Posterior vena cava (tissue), 2 donors: ENCODE measurements at places on chromosomes 7 and 10.
A peak's percentile ranks its signal among the peaks of the same experiment; 100 is the strongest.

- DNase-seq = peak; percentile 70
These were observed 17.8 kb downstream of the YKT6 start for GRCh38 chr7:44218418-44219201.

- DNase-seq = peak; percentile 68
These were observed 32.4 kb downstream of the CXCL12 start for GRCh38 chr10:44352316-44353127.

DNA sequence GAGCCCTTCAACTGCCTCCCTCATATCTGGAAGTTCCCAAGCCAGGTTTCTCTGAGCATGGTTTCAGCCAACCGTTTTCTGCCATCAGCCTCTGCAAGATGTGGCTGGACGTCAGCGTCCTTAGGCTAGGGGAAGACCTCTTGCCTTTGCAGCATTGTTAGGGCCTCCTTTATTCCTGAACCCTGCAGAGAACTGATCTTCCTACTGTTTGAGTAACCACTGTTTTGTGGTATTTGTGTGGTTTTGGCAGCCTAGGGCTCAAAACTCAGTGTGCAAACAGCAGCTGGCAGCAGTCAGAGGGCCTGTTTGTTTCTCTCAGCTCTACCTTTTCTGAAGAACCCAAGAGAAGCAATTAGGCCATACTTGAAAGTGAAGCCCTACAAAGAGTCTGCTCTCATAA lies 83.4 kb upstream of the SEMA3E start:
- no peak for DNase-seq

DNA sequence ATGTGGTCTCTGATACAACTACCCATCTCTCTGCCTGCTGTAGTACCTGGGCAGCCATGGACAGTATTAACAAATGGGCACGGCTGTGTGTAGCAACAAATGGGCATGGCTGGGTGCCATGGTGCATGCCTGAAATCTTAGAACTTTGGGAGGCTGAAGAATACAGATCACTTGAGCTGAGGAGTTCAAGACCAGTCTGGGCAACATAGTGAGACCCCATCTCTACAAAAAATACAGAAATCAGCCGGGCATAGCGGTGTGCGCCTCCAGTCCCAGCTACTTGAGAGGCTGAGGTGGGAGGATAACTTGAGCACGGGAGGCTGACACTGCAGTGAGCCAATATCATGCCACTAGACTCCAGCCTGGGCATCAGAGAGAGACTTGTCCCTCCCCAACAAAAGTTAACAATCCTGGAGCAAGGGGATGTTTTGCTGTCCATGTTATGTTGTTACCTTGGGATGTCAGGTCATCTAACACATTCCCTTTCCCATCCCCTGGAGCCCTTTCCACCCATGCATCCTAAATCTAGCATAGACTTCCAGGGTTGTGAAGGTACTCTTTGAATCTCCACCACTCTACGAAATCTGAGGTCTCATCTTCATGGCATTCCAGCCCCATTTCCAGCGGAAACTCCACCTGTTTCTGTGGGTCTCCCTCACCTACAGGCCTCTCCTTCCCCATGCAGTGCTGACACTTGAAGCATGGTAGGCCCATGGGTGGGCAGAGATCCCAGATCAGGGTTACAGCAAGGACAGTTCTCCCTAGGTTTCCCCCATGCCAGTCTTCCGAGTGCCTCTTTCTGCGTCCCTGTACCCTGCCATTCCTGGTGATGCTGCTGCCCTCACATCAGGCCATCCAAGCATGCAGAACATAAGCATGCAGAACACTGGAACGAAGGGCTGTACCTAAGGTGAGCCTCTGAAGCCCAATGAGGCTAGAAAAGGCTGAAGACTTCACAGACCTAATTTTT lies 13.1 kb downstream of the FXYD4 start:
- DNase-seq = peak; percentile 67

DNA sequence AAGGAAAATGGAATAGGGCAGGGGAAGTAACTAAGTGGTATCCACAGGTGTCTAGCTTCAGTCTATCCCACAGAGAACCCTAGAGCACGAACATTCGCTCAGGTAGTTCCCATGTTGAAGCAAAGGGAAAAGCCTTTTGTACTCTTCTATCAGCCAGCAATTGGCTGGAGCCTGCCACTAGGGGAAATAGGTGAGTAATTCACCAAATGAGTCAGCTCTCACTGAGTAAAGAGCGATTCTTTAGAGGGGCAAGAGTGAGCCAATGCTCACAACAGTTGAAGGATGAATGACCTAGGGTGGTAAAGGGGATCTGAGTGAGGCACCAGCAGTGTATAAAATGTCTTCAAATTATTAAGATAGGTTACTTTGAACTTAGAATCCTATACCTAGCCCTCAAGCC lies 94.1 kb upstream of the ZNF800 start:
- no peak for DNase-seq

DNA sequence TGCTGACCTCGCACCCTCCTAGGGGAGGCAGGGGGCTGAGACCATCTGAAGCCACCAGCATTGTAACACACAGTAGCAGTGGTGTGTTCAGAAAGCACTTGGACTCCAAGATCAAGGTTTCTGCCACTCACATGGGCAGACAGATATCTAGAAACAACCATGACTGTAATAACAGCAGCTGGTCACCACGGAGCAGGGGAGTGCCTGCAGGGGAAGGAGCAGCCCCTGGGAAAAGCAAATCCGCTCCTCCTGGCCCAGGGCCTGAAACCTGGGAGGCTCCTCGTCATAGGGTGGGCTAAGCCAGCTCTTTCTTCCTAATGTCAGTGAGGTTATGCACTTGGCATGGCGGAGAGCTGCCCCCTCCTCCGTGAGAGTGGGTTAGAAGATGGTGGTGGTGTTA lies 118.4 kb upstream of the INSYN2A start:
- no peak for DNase-seq

GRCh38 chr10:103492655-103493261 lies 747 bp upstream of the NEURL1 start:
- DNase-seq = no peak

- peak; percentile 76 for DNase-seq
These were observed 125.2 kb upstream of the RET start for GRCh38 chr10:42951486-42952251.

DNA sequence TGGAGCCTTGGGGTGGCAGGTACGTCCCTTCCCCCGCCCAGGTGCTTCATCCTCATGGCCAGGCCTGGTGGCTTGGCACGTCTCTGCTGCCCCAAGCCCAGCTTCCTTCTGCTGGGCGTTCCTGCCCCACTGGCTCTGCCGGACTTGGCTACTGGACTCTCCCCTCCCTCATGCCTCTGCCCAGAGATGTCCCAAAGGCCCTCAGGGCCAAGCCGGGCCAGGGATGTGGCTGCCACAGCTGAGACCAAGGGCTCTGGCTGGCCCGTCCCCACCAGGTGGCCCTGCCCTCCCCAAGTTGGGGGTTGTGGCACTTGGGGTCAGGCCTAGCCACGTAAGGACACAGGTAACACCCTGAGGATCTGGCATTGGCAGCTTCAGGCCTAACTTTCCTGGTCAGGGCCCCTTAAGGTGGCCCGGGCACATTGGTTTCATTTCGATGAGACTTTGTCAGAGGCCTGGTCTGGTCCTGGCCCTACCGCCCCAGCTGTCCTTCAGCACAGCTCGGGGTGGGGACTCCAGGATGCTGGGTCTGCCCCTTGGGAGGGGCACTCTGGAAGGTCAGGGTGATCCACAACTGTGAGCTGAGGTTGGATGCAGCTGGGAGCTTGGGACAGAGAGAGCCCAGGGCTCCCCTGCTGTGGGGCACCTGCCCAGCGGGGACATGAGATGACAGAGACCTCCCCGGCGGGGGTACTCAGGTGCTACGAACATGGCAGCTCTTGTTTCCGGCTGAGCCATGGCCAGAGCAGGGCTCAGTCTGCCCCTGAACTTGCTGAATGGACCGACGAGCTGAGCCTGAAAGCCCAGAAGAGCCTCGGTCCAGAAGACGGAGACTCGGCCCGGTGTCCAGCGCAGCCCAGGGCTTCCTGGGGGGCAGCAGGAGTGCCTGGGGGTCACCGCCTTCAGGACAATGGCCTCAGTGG lies 2.9 kb downstream of the BHLHA15 start:
- peak; percentile 78 for DNase-seq

GRCh38 chr7:82435769-82436168 lies 7.8 kb downstream of the CACNA2D1 start:
- no peak for DNase-seq

DNA sequence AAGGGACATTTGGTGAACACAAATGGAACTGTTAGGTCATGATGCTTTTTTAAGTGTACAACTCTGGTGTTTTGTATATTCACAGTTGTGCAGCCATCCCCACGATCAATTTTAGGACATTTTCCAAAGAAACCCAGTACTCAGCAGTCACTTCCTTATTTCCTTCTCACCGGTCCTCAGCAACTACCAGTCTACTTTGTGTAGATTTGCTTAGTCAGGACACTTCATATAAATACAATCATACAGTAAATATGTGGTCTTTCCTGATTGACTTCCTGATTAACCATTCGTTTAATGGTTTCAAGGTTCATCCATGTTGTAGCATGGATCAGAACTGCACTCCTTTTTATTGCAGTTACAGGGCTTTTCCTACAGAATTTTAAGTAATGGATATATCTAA lies 14.4 kb downstream of the SGPL1 start:
- DNase-seq = no peak

DNA sequence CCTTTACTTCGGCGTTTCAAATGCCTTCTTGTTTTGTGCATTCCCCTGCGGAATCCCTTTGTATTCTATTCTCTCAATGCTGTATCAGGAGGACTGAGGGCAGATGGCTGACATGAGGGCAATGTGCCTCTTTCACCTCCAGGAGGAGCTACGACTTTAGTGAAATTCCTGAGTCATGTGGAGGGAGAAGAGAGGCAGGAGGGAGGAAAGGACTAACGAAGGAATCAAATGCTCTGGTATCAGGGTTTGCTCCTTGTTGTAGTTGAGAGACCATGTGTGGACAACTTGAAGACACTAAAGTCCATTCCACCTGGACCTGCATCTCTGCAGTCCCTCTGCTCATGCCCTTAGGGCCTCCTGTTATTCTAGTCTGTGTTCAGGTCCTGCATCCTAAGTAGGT lies 40.2 kb upstream of the PRSS58 start:
- DNase-seq = no peak

DNA sequence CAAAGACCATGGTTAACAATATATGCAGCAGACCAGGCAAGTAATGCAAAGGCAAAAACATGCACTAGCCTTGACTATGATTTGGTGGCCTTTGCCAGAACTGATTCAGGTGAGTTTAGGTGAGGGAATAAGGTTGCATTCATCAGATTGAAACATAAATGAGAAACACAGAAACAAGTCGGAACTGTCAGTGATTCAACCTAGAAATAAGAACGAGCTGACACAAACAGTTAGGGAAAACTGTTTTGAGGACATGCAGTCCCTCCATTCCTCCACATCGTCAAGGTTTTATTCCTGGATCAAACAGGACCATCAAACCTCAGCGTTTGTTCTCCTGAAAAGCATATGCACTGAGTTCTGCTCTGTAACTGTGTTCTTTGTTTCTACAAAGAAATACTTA lies 1.8 kb downstream of the ZNF248 start:
- no peak for DNase-seq

DNA sequence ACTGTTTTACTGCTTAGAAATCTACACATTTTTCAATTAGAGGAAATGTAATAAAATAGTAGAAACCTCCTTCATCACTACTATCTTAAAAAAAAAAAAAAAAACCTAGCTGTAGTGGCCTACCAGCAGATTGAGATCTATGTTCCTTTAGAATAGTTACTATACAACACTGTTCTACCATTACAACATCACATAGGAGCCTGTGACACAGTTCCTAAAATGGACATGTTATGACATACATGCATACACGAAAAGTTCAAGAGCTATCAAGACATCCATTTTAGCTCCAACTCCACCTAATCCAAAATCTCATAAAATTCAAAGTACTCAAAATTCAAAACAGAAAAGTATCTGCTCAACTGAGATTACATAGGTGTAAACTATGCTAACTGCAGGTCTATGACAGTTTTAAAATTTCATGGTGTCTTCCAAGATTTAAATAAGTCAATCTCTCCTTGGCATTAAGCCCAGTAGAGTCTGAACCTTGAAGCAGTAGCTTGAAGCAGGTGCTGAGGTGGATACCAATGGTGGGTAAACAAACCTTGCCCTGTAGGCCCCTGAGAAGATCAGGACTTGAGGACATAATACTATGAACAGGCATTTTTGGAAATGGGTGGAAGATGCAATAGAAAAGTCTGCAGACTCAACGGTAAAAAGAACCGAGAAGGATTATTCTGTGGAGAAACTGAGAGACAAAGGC lies 17.0 kb downstream of the CACUL1 start:
- no peak for DNase-seq

GRCh38 chr10:21413680-21414079 lies 111.8 kb downstream of the SKIDA1 start:
- no peak for DNase-seq

DNA sequence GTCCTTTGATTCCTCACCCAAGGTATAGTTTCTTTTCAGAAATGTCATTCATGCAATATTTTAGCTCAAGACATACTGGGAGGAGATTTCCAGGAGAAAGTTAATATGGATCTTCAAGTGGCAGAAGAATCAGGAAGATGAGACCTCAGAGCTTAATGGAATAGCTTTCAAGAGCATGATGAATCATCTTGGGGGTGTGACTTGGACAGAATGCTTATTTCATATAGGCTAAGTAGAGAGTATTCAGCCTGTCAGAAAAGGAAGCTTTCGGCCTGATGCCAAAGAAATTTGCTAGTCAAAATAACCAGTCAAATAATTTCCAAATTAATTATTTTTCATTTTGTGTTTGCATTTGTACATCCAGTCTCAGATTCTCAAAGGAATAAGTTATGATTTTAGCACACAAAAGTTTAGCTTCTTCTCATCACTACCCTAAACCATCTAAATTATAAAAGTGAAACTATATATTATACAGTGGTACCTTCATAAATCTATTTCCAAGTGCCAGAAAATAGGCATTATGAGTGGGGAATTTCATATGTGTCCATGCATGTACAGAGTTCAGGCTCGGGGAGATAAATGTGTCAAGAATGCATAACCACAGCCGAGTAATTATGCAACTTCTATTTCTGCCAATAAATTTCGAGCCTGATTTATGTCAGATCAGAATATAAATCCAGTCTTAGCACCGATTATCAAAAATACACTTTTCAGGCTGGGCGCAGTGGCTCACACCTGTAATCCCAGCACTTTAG lies 27.3 kb upstream of the CALD1 start:
- DNase-seq = no peak

DNA sequence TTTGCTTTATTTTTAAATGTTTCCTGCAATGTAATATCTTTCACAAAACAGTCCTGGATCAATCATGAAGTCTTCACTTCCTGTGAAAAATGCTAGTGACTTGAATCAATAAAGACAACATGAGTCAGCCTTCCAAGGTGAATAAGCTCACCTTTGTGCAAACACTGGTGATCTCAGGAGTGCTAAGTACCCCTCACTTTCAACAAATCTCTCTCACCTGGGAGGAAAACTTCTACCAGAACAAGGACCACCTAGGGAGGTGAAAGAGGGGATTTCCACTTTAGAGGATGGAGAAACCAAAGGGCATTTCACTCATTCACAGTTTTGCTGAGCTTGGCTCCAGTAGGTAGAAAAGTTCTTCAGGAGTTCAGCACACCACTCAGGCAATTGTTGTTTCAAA lies 64.8 kb downstream of the CALD1 start:
- DNase-seq = no peak

DNA sequence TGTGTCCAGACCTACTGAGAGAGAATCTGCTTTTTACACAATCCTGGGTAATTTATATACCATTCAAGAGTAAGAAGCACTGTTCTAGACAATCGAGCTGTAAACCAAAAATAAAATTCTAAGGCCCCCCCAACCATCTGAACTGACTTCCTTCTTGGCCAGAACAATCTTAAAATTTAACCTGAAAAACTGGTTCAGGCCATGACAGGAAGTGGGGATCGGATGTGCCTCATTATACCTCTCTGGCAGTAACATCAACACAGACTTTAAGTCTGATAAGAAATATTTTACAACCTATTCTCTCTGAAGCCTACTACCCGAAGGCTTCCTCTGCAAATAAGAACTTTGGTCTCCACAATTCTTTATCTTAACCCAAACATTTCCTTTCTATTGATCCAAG lies 75.2 kb upstream of the KIF5B start:
- no peak for DNase-seq
